ENCODE measurements at places on chromosomes 4 and X.

DNA sequence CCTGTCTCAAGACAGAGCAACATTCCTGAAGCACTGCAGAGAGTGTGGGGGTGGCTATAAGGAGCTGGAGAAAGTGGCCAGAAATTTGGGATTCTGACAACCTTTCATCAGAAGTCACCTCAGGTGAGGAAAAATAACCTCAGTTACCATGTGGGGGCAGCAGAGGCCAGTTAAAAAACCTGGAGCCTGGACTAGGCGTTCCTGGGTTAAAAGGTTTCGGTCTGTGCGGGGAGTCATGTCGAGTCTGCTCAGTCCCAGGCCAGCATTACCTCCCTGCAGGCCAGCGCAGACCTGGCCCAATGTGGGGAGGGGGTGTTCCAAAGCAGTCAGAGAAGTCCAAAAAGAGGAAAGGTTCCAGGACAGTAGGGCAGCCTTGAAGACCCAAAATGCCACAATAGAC, 10.9 kb upstream of the NALF2 start:
- peak; percentile 3 for DNase-seq

- no peak for DNase-seq
Observed at GRCh38 chr4:123749383-123749782, 352.8 kb downstream of the SPRY1 start.

DNA sequence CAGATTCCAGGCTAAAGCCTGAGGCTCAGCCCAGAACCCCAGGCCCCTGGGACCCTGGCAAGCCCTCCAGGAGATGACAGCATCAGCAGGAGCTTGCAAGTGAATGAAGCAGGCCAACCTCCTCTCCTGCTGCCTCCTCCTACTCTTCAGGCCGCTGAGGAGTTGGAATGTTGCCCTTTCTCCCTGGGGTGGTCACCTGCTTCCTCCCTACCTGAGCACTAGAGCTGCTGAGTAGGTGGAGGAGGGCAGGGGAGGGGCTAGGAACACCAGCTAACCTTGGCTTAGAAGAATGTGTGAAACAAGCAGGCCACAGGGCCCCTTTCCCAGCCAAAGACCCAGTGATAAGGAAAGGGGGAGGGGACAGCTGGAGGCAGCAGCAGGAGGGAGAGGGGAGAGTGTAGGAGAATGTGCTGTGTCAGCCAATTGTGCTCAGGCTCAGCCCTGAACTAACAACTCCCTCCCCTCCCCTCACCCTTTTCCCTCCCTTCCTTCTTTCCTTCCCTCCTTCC, 58.0 kb downstream of the PJA1 start:
- DNase-seq, result peak; percentile 10

GRCh38 chr4:141099326-141099725, 33.9 kb downstream of the RNF150 start:
- no peak for DNase-seq

DNA sequence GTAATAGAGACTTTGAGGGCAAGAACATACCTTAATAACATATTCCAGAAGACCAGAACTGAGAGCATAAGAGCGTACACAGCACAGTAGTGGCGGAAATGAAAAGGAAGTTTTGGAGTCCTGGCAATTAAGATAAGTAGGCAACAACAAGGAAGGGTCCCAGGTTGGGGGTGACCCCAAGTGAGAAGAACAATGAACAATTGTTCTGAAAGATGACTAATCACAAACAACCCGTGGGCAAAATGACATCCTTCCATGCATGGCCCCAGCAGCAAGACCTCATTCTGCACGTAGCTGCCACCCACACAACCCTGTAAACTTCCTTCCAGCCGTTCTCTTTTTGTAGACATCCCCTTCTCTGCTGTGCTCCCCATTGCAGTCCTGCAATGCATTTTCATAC, 384.4 kb upstream of the PABPC4L start:
- no peak for DNase-seq

GRCh38 chrX:45447995-45448394, 247.3 kb upstream of the DIPK2B start:
- no peak for DNase-seq

- no peak for DNase-seq
Observed at GRCh38 chrX:125678258-125678657, 358.6 kb downstream of the TEX13C start.

- DNase-seq, result peak; percentile 81
Observed at GRCh38 chr4:183636923-183637322, 22.1 kb downstream of the RWDD4 start.

DNA sequence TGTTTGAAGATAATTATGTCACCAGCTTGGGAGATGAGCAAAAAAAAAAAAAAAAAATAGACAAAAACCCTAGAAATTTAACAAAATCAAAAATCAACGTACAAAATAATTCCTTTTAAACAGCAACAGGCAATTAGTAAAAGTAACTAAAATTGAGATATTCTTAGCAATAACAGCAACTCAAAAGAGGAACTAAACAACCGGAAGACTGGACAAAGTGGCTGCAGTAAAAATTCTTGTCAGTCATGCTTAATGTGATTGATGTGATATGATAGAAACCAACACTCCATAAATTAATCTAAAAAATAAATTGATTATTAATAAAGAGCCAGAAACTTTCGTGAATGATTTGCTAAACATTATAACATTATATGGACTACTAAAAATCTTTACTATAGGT, 1534.6 kb upstream of the AGA start:
- DNase-seq, result no peak

GRCh38 chr4:86831262-86832130, 17.7 kb downstream of the SLC10A6 start:
- DNase-seq, result peak; percentile 83

DNA sequence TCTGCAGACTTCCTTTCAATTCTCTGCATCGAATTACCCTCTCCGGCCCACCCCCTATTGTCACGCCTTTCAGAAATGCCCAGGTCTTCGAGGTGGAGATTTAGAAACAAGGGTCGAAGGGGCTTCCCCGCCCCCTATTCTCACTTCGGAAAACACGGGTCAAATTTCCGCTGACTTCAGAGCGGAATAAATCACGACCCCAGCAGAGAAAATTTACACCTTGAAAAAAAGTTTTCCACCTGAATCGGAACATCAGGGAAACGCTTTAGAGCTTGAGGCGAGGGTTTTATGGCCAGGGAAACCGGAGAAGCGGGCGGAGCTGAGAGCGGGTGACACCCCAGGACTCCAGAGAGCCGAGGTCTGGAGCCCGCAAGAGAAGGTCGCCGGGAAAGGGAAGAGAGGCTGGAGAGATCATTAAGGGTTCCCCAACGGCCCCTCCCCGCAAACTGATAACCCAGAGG, 1.6 kb downstream of the SHISA3 start:
- no peak for DNase-seq

DNA sequence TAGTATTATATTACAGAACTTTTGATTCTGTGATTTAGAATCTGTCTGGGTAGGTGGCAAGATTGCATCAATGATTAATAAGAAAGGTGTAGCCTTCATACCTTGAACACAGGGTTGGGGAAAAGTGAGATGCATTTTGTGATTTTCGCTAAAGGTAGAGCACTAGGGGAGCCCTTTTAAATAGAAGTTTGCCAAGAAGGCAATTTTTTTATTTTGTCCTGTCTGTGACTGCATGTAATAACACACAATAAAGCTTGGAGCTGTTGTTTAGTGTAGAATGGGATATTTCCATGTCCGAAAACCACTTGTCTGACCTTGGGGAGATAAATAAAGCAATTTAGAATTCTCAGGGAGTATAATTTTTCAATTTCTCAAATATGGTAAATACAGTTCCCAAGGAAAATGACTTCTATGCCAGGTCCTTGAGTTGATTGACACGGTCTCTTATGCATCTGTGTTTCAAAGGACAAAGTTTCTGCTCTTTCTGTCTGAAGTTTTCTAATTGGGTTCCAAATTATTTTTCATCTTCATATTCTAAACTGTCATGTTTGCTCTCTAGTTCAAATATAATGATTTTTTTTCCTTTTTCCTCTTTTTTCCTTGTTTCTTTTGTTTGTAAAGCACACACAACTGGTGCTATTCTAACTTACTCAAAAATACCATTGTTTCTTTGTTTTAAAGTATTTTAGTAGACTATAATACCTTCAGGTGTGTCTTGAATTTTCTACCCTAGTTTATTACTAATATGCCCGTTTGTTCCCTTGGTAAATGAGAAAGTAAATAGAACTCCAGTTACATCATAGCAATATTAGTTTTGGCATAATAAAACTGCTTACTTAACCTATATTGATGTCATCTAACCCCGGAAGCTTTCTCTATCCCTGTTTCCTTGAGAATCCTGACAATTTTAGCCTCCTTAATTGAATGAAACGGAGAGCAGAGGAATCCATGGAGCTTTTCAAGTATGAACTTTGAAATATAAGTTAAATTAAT, 87.8 kb upstream of the BMPR1B start:
- DNase-seq, result no peak

DNA sequence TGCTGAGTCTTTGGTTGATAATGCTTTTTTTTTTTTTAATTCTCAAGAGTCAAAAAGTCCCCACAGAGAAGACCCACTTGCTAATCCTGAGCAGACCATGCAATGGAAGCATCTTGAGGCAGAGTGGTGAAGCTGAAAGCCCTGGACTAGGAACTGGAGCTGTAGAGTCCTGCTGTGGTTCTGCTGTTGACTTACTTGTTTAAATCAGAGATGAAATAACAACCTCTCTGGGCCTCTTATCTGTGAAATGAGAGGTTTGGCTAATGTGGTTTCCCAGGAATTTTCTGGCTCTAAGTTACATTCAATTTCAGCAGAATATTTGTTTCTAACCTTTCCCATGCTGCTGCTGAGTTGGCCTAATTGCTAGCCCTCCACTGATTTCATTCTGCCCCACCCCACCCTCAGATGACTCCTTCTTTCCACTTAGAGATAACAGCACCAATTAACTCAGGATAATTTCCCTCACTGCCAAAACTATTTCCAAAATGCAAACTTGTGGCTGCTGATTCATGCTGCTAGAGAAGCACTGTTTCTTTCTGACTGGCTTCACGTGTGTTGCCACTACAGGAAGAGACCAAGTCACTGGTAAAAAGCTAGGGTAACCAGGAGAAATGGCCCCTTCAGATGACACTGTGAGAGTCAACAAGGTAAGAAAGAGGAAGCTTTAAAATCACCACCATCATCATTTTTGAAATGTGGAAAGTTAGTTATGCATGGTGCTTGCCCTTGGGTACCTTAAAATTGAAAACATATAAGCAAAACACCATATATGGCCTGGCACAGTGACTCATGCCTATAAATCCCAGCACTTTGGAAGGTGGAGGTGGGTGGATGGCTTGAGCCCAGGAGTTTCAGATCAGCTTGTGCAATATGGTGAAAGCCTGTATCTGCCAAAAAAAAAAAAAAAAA, 326.4 kb downstream of the DCHS2 start:
- peak; percentile 96 for DNase-seq

DNA sequence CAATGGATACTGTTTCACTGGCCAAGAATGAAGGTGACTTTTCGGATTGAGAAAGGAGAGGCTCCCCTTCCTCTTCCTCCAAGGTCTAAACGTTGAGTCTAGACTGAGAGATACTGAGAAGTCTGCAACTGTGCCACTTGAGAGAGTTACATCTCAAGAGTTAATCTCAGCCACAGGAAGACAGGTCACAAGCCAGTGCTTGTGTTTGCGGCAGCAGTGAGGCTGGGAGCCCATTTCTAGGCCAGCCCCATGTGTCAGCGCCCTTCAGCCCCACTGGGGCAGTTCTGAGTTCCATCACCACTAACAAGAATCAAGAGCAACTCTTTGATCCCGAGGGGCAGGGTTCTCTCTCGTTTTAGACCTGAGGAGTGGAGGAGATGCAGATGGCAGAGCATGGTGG, 7.3 kb upstream of the SEC24D start:
- DNase-seq, result no peak

DNA sequence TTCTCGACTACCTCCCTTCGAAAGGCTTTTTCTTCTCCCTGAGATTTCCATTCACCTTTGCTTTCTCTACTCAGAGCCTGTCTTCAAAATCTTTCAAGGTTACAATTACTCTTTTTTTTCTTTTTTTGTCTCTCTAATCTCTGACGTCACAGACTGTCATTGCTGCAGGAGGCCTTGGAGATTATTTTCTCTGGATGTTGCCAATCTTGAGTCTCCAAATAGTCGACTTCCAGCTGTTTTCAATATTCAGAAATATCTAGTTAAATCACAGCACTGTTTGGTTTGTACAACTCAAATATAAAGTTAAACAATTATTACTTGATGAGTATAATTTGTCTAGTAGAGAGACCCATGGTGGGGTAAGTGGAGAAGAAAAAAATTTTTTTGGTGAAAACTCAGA, 359.0 kb upstream of the BOD1L1 start:
- DNase-seq, result peak; percentile 77

GRCh38 chrX:67610282-67610681, 66.5 kb downstream of the AR start:
- no peak for DNase-seq

DNA sequence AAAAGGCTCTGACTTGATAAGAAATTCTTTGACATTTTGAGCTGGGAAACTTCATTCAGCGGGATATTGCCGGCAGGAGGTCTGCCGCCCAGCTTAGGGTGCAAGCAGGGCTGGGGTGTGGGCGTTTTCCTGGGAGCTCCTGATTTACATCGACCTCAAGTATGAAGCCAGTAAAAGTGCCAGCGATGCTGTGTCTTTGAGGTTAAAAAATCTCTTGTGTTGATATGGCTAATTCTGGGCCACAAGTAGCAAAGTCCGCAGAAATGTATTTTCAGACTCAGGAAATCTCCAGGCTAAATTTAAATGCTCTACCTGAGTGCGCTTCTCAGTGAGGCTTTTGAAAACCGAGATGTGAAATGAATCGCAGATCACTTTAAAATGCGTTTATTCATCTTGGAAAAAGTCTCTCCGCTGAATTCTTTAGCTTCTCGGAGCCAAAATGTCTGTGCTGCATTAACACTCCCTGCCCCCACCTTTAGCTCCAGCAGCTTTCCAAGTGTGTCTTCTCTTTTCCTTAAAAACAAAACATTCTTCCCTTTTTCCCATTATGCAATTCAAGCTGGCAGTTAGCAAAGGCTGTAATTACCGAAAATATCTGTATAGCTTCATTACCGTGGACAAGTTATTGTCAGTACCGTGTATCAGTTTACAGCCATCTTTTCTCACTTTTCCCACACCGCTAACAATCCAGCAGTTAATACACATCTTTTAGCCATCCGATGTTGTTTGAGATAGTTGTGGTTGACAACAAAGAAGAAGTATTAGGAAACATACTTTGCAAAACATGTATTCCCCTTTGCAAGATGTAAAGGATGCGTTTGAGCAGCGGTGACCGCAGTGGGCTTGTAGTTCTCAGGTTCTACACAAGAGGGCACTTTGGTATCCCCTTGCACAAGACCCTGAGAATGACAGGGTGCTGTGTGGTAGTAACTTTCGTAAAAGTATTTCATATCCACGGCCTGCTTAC, 136.0 kb upstream of the STX18 start:
- DNase-seq, result peak; percentile 83

GRCh38 chr4:41262198-41262597, 5.5 kb downstream of the UCHL1 start:
- DNase-seq, result no peak

DNA sequence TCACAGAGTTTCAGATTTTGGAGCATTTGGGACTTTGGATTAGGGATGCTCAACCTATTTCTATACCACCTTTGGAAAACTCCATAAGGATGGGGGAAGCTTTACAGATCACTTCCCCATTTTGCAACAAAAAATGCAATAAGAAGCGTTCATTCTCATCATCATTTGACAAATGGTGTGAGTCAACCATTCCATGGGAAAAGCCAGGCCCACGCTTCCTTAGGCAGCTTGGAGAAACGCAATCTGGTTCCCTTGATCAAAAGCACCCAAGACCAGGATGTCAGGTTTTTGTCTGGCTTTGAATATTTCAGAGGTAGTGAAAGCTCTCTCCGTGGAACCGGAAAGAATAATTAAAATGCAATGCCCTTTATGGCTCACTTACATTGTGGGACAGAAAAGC, 79.3 kb upstream of the C4orf50 start:
- DNase-seq, result no peak

Data from fibroblast of the aortic adventitia (primary cell).